Effector CD4-positive, alpha-beta T cell (primary cell): ENCODE measurements at places on chromosomes 11 and 22.

DNA sequence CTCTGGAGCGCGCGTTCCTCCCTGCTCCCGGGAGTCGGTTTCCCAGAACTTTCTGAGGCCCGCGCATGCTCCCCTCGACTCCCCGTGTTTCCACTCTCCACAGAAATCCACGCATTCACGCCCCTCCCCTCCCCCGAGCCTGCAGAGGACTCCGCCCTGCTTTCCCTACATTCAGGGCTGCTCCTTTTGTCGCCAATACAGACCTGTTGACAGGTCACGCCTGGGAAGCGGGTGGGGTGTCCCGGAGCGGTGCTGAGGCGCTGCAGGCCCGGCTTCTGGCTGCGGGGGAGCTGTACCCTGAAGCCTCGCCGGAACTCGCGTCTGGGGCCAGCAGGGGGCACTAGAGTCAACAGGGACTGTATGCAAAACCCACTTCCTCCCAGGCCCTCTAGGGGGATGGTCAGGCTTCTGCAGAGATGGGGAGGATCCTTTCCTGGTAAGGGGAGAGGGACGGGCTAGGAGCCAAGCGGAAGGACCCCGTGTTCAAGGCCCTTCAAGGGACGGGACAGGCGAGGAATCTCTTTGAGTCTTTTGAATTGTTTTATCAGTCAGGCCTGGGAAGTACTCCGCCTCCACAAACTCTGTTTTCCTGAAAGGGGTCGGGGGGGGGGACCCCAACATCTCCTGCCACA is at the start of gene PRAME:
TSS of gene PRAME (minus strand) at position 294 of the 632 bp plus-strand sequence. CDS start 2,433 bp downstream, outside the sequence.
- peak; percentile 53 for DNase-seq

DNA sequence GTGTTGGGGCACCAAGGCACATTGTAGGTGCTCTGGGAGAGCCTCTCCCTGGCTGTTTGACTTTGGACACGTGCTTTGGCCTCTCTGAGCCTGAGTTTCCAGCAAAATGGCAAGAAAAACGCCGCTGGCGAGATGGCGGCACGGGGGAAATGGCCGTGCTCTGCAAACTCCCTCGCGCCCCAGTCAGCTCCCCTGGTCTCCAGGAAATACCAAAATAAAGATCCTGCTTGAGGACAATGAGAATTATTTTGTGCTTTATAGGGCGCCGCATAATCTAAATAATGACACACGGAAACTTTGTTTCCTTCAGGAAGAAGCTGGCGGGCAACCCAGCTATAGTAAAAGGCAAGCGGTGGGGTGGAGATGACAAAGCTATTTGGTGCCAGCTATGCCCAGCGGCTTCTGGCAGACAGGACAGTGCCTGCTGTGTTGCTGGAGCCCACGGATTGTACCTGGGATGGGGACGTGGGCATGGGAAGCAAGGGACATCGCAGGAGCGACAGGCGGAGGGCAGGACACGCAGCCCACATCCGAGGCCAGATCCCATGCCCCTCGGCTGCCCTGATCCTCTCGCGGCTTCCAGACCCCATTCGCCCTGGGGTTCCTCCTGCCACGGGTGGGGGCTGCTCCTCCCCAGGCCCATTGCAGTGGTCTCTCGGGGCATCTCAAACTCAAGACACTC is 26.3 kb upstream of the RFPL3 start:
- DNase-seq = no peak

DNA sequence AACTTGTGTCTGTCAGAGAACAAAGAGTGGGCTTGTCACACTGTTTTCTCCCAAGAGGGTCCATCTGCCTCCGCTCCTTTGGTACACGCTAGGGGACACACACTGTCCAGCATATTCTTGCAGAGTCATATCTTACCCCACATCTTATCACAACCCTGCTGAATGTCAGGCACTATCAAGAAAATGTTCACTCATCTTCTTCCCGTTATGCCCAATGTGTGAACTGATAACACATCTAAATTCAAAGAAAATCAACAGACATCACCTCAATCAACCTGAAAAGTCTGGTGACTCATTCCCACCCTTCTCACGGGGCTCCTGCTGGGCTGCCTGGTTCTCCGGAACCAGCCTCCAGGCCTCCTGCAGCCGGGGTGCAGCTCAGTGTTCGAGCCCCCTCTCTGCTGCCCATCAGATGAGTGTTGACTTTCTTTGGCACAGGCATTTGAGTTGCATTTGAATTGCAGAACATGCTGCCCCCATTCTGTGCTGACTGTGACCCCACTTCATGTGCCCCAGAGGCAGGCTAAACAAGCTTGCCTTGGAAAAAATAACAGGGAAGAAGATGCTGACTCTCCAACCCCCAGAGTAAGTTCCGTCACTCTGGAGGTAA is 19.4 kb downstream of the GRAP2 start:
- peak; percentile 45 for DNase-seq

DNA sequence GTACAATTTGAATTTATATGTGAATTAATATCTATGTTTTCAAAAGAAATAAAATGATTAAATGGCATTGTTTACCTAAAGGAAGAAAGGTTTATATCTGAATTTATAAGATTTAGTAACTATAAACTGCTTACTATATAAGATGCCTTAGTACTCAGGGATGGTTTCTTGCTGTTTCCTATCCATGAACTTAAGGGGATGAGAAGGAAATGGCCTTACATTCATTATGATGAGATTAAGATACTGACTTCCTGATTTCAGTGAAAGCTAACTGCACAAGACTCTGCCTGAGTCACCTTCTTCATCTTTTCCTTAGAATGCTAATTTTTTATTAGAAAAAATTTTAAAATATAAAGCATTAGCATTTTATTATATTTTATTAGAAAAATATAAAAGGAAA is 606.3 kb upstream of the ARHGAP42 start:
- no peak for DNase-seq

DNA sequence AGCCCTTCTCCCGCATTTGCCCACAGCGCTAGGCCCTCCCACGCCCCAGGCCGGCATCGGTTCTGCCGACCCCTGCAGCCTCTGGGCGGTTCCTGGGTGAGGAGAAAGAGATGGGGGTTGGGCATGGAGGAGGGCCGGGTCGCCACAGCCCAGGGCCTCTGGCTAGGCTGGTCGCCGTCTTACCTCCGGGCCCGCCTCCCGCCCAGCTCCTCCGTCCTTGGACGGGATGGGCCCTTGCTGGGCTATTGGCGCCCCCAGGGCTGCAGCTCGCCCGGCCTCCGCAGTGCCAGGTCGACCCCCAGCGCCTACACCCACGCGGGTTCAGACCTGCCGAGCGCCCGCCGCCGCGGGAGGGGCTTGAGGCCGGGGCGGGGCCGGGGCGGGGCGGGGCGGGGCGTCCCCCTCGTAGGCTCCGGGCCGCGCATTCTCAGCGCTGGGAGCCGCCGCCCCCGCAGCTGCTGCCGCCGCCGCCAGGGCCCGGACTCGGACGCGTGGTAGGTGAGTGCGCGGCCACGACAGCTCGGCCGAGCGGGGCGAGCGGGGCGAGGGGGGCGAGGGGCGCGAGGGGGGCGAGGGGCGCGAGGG is at the start of gene CD151:
TSS of gene CD151 (plus strand) at position 424 of the 585 bp plus-strand sequence. CDS start 3,118 bp downstream, outside the sequence.
- DNase-seq = peak; percentile 29

DNA sequence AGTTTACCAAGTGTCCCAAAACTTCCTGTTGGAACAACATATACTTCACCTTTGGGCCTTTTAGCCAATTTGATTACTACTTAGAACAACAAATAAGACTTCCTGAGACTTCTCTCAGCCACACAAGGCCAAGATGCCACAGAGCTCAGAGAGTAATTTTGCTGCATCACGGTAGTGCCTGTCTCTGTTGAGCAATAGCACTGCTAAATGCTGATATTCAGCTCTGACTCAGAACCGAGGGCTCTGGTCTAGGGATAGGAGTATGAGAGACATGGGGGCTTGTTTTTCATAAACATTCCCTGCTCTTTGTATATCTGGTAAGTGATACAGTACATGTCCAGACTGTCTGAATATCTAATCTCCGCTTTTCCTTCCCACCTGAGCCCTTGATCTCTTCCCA is 260.4 kb upstream of the ARHGAP20 start:
- DNase-seq = no peak

GRCh38 chr11:78424334-78425270 is 7.0 kb upstream of the GAB2 start:
- no peak for DNase-seq

- no peak for DNase-seq
Observed at GRCh38 chr11:77999446-78000030, 5.1 kb upstream of the INTS4 start.

- peak; percentile 31 for DNase-seq
Observed at GRCh38 chr11:3855808-3856491, 486 bp downstream of the STIM1 start.

- no peak for DNase-seq
Observed at GRCh38 chr11:80261776-80262175, 820.9 kb upstream of the TENM4 start.

DNA sequence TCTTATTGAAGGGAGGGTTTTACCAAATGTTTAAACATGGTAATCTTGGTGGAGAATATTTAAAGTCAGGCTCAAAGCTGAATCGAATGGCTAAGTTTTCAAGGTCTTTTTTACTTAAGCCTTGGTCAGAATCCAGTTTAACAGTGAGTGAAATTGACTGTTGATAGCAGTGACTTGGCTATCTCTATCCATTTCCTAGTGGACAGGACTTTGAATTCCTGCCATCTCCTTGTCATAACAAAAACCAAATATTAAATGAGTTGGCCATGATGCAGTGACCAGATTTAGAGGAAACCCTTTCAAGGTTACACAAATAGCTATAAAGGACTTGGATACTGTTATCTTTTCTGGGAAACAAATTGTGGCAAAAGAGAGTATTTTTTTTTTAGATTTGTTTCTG is 92.0 kb downstream of the JRKL start:
- DNase-seq = no peak

- DNase-seq = no peak
Observed at GRCh38 chr22:32531228-32531627, 56.6 kb downstream of the FBXO7 start.

GRCh38 chr11:131495423-131495822 is 125.0 kb downstream of the NTM start:
- DNase-seq = no peak

- no peak for DNase-seq
Observed at GRCh38 chr22:23072077-23072910, 2.0 kb downstream of the GNAZ start.

- no peak for DNase-seq
Observed at GRCh38 chr22:29870574-29870973, 12.4 kb upstream of the MTMR3 start.

GRCh38 chr22:45502215-45503049 is at the start of gene FBLN1:
Gene FBLN1, plus strand, starts transcription at chr22:45502883. Its CDS starts 103 bp downstream, at chr22:45502986.
- DNase-seq = no peak

GRCh38 chr11:128399251-128400121 is 187.9 kb downstream of the ETS1 start:
- no peak for DNase-seq

DNA sequence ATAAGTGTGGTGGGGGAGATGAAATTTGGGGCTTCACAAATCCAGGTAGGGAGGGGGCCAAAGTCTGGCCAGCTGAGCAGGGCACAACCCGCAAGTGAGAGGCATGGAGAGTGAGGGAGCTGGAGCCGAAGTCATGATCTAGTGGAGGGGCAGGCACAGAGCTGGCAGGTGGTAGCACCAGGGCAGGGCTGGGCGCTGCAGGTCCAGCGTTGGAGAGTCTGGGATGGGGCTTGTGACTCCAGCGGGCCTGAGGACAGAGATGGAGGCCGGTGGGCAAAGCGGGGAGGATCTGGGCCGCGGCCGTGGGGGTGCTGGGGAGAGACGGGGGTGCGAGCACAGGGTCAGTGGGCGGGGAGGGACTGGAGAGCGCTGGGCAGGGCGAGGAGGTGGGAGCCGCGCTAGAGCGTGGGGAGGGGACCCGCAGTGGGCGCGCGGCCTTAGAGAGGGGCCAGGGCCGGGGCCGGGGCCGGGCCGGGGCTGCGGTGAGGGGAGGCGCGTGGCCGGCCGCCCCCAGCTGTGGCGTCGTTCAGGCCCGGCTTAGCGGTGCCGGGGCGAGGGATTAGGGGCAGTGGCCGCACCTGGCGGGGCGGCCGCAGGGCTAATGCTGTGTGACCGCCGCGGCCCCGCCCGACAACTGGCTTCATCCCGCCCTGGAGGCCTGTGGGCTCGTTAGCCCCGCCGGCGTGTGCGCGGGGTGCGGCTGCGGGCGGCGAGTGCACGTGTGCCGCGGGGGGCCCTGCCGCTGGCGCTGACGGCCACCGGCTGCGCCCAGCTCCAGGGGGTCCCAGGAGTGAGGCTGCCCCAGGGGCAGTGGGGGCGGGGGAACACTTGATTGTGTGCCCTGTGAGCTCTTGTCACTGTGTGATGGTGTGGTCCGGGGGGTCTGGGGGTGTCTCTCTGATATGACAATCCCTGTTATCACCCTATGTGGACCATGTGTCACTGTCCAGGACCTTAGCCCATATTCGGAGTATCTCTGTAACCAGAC is 23.6 kb upstream of the MYOD1 start:
- DNase-seq = no peak

GRCh38 chr11:47216121-47216798 is 1.5 kb downstream of the DDB2 start:
- DNase-seq = no peak

- no peak for DNase-seq
Observed at GRCh38 chr11:18580113-18580766, 8.3 kb downstream of the UEVLD start.

DNA sequence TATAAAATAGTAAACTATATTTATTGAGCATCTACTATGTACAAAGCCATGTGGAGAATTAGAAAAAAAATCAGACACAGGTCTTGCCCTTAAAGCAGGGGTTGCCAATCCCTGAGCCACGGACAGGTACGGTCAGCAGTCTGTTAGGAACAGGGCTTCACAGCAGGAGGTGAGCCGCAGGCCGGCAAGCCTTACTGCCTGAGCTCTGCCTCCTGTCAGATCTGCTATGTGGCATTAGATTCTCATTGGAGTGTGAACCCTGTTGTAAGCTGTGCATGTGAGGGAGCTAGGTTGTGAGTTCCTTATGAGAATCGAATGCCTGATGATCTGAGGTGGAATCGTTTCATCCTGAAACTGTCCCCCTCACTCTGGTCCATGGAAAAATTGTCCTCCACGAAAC is 2.1 kb upstream of the RAG2 start:
- DNase-seq = no peak

- no peak for DNase-seq
Observed at GRCh38 chr11:2002042-2002776, 4.6 kb upstream of the H19 start.

- DNase-seq = no peak
Observed at GRCh38 chr11:133266986-133267385, 265.3 kb downstream of the OPCML start.

DNA sequence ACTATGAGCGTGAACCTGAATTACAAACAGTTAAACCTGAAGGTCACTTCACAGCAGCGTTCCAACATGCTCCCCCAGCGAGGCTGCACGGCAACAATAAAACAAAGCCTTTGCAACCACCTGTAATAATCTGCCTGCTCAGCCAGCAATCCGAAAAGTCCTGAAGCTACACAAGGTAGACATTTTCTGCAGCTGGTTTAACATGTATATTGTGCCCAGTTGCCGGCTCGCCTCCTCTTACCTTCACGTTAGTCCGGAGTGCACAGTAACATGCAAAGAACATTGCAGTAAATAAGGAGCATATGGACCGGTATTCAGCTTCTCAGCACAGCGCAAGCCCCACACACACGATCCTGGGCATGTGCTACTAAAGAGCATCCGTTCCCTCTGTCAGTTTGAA is 704.3 kb downstream of the DLG2 start:
- DNase-seq = no peak
